ENCODE measurements at places on chromosomes 5 and 9.

- DNase-seq: no peak
Observed at GRCh38 chr5:10789726-10790125, 28.7 kb upstream of the DAP start.

DNA sequence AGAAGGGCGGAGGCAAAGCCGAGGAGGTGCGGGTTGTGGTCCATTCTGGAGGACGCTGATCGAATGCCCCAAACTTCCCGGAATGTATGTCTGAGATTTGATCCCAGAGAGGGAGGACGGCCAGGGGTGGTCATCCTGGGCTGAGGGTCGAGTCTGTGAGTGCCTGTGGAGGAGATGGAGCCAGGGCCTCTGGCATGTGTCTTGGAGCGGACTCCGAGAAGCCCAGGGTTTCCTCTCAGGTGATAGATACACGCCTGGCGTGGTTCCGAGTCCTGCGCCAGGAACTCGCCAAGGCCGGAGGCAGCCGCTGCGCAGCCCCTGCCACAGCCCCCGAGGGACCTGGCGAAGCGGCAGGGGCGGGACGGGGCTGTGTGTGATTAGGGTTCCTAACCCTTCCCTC lies 363 bp downstream of the ZNF454 start:
- no peak for DNase-seq

DNA sequence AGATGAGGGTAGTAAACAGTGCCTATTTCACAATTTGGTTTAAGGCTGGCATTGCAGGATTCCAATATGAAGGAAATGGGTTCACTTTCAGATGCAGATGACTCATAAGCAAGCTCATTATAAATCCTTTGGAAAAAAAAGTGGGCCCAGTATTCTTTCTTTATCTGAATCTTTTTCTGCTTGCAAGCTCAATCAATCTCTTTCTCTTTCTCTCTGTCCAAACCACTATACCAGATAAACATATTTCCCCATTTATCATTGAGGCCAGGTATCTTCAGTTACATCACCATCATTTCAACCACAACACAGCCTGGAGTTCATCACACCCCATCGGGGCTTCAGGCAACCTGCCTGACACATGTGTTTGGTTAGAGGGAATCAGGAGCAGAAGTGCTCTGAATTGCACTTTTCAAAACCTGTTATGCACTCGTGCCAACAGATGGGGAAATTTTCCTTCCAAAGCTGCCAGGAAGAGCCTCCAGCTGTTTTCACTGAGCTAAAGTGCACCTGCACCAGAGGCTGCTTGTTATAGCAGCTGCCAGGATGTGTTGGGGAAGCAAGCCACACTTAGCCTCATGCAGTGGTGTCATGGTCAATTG lies 30.0 kb upstream of the MAMDC2 start:
- DNase-seq: no peak

GRCh38 chr9:109861499-109861898 lies 81.5 kb downstream of the PALM2AKAP2 start:
- no peak for DNase-seq

DNA sequence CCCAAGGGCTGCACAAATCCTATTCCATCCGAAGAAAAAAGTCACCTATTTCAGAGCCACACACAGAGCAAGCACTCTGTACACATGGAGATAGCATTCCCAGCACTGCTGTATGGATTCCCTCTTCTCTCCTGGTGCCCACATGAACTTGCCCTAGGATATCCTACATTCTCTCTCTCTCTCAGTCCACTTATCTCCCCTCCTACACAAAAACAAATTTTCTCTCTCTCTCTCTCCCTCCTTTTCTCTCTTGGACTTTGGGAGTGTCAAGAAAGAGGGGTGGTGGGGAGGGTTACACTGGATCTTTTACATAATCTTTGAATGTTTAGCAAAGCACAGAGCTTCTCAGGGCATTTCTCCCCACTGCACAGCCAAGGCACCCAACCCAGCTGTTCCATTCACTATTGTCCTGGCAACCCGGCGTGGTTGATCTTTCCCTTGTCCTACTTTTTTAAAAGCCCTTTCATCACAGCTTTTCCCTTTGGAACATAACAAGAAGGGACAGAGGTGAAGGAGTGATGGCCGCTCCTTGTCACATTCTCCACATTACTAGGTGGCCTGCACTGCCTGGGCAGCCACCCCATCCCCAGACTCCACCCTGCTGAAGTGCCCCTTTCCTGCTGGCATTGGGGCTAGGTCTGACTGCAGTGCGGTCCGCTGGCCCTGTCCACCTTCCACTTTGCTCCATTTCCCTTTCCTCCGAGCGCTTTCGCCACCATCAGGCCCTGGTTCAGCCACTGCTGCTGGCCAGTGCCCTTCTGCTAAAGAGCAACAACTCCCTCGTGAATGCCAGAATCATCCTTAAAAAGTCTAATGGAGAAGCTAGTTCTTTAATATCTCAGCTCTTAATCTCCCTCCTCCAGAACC lies 22.2 kb upstream of the SLC1A3 start:
- no peak for DNase-seq

GRCh38 chr5:102295534-102296177 lies 428 bp downstream of the SLCO4C1 start:
- DNase-seq: no peak

- DNase-seq: no peak
Observed at GRCh38 chr5:5384660-5385330, 37.7 kb upstream of the ICE1 start.

DNA sequence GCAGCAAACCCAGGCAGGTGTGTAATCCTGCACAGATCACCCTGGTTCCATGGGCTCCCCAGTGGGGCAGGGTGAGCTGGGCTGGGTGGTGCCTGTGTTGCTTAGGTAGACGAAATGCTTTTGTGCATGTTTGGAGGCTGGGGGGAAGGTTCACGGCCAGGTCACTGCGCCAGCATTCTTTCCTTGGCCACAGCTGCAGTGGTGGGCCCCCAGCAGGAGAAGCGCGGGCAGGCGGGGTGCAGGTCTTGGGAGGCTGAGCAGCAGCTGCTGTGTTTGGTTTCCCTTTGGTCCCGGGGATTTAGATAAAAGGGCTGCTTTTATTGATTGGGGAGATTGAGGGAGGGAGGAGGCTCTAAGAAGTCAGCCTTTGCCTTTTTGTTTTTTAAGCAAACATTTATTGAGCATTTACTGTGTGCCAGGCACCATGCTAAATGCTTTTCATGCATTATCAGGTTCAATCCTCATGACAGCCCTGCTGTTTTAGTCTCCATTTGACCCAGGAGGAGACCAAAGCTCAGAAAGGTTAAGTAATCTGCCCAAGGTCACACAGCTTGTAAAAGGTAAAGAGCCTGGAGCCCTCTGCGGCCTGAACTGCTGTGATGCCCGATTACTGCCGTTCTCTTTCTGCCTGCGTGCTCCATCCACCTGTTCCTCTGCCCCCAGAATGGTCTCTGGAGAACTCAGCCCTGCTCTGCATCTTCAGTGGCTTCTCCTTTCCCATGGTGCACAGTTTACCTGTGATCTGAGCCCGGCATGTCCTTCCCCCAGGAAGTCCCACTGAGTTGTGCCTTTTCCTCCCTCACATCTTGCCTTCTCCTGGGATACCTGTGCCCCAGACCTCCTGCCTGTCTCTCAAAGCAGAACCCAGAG lies 94.4 kb downstream of the MACROH2A1 start:
- no peak for DNase-seq

DNA sequence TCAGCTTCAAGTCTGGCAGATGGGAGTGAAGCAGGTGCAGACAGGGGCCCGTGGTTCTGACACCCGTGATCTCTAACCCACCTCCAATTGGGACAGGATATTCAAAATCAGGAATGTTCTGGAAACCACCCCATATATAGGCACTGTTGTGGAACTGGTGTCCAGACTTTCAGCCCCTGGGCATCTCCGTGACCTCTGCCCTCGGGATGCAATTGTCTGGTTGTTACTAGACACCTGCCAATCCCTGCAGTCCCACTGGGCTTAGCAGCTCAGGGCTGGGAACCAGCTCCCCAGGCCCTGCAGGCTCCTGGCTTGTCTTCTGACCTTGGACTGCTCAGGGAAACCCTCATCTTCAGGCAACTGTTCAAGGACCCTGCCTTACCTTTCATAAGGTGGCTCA lies 38.8 kb downstream of the NTNG2 start:
- DNase-seq: no peak

DNA sequence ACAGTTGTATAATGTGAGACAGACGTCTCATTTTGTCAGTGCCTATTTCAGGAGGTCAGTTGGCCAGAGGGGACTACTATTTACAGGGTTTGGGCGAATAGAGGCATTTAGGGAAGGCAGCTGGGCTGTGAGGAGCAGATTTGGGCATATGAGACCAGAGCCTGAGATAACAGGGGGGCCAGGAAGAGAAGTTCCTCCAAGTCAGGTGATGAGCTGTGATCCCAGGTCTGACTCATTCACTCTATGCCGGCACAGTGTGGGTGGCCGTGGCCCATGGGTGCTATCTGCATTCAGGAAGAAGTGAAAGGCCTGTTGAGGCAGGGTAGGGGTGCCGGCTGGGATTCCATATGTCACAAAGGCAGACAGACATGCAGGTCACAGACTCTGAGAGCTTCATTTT lies 142.8 kb downstream of the PDZD2 start:
- DNase-seq: no peak

DNA sequence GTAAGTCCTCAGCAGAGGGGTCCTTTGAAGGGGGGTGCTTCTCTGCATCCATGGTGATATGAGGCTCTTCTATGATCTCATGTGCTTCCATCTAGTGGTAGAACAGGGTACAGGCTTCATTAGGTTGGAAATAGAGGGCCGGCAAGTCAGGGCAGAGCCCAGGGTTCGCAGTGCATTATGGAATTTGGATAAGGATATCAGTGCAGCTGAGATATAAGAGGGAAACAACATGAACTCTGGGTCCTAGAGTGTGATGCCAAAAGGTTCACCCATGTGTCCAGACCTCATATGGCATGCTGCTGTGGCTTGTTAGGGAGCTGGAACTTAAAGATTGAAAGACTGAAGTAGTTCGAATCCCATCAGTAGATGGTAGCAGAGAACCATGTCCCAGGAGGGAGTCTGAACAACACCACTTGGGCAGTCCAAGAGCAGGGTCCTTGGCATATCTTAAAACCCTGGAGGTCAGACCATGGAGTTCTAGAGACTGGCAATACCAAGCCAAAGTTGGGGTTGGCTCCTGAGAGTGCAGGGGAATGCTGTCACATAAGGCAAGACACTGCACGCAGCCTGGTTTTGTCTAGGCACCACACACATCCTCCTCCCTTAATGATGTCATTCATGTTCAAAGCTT lies 2.3 kb downstream of the FAM221B start:
- DNase-seq: no peak

DNA sequence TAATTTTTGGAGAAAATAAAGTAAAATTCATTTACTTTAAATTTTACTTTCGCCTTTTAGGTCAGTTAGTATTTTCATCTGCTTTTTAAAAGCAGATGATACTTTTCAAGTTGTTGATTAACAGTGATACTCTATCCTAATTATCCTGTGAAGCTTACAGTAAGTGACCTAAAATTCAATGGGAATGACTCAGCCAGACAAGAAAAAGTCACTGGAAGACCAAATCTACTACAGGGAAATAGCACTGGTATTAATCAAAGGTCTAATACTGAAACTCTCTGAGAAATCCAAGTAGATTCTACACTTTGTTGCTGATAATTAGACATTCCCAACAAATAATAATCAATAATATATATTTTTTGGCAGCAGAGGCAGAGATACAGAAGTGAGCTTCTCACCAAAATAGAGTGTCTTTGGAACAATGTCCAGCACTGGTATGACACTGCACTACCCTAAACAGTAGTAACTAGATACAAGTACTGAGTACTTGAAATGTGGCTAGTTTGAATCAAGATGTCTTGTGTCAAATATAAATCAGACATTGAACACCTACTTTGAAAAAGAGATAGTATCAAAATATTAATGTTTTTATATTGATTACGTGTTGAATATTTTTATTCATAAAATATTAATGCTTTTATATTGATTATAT lies 22.8 kb upstream of the ELL2 start:
- DNase-seq: no peak

DNA sequence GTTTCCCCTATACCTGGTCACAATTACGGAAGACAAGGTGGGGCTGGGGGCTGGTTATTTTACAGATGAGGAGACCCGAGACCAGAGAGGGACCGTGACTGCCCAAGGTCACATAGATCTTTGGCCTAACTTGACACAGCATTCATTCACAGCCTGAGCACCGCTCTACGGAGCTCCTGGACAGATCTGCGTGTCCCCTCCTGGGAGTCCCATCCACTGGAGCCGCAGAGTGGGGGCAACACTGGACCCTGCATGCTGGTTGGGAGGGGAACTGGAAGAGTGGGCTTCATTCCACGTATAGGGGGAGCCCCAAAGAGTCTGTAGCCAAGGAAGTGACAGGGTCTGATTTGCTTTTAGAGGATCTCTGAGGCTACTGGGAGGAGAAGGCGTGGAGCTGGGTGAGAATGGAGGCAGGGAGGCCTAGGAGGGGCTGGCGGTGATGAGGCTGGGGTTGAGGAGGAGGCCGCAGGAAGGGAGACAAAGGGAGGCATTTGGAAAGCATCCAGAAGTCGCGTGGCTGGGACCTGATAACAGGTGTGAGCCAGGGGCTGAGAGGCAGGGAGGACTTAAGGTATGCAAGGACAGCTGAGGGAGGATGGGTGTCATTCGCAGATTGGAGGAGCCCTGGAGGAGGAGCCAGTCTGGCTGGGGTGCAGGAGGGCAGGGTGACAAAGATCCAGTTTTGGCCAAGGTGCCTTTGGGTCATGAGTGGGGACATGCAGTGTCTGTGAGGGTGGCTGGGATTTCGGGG lies 64.3 kb upstream of the IER5L start:
- DNase-seq: no peak

- DNase-seq: no peak
Observed at GRCh38 chr5:44942524-44943001, 133.8 kb downstream of the MRPS30 start.

DNA sequence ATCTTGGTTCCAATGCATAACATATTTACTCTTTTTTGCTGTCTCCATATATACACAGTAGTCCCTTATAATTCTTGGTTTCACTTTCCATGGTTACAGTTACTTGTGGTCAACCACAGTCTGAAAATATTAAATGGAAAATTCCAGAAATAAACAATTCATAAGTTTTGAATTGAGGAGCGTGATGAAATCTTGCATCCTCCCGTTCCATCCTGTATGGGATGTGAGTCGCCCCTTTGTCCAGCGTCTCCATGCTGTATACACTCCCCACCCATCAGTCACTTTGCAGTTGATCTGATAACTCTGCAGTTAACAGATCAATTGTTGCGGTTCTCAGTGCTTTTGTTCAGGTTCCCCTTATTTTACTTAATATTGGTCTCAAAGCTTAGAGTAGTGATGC lies 11.5 kb upstream of the FAF2 start:
- peak; percentile 42 for DNase-seq

GRCh38 chr5:176693477-176693851 lies 46.2 kb downstream of the TSPAN17 start:
- DNase-seq: no peak

GRCh38 chr9:33128570-33128969 lies 38.6 kb downstream of the B4GALT1 start:
- no peak for DNase-seq

- no peak for DNase-seq
Observed at GRCh38 chr9:107153336-107153735, 129.7 kb upstream of the RAD23B start.

All from non-pigmented ciliary epithelial cell (primary cell).